ENCODE measurements at places on chromosomes 13 and 19.

DNA sequence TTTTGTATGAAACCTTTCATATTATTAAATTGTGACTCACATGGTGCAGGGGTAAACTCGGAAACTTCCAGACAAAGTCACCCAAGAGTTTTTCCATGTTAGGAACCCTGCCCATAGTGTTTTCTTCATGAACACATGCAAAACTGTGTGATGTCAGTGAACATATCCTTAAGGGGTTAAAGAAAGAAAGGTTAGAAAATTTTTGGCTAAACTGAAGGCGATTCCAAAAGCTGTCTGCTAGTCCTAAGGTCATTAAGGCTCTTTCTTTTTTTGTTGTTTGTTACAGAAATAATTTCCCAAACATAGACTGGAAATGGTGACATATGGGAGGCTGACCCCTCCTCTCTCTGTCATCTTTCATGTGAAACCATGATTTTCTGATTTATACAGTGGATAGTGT, 271.9 kb downstream of the DNAJC15 start:
- no peak for DNase-seq

DNA sequence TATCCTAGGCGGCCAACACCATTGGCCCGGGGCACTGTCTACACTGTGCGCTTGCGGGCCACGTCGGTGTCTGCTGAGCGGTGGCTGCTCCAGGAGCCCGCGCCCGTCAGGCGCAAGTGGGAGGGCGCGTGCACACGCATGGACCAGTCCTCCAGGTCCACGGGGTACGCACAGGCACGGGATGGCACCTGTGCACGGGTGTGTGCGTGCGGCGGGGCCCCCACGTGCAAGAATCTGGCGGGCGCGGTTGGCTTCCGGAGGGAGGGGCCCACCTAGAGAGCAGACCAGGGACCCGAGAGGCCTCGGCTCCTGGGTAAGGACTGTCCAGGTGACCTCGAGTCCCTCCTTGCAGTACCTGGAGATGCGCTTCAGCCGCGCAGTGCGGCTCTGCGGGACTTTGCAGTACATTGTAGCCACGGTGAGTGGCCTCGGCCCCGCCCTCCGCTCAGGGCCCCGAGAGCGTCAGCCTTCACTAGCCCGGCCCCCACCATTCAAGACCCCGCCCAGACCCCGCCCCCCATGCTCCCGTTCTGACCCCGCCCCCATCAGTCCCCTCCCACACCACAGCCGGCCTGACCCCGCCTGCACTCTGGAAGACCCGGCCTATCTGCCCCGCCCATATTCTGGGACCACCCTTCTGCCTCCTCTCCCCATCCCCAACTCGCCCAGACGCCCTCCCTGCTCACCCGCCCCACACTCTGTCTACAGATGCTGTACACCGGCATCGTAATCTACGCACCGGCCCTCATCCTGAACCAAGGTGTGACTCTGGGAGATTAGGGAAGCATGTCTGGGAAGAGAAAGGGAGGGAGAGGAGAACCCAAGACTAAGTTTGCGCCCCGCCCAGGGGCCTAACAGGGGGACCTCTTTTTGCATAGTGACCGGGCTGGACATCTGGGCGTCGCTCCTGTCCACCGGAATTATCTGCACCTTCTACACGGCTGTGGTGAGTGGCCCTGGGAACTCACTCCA, 2.3 kb downstream of the SLC5A5 start:
- peak; percentile 71 for DNase-seq

- no peak for DNase-seq
Measured at GRCh38 chr13:90951663-90952062, 395.8 kb upstream of the MIR17HG start.

DNA sequence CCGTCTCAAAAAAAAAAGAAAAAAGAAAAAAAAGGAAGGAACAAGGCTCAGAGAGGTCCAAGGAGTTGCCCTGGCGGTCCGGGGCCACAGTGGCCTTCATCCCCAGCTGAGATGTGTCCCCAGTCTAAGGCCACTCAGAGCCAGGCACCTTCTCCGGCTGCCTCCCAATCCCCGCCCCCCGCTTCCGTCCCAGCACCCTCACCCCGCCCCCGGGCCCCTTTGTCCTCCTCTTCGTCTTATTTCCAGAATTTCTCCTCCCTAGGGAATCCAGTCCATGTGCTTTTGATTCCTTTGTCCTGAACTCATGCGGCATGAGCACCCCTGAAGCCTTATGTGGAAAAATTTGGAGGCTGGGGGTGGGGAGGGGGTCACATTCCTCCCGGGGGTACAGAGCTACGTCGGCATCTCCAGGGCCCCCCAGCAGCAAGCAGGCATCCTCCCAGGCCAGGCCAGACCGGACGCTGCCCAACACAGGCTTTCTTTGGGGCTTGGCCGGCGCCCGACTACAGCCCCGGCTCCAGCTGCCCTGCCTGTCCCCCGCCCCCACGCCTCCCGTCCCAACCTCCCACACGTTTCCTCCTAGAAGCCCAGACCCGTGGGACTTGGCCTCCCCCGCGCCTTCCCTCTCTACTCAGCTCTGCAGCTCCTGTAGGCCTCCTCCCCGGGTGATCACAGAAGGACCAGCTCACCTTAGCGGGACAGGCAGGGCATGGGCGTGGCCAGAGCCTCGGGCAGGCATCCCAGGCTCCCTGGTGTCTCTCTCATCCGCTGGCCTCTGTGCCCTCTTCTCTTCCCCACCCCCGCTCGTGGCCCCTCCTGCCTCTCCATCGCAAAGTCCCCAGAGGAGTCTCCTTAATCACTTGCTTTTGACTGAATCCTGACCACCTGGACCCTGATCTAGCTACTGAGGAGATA, 17.8 kb upstream of the ADGRE5 start:
- DNase-seq: peak; percentile 62

GRCh38 chr13:107865643-107866031, 349.7 kb downstream of the LIG4 start:
- DNase-seq: no peak

DNA sequence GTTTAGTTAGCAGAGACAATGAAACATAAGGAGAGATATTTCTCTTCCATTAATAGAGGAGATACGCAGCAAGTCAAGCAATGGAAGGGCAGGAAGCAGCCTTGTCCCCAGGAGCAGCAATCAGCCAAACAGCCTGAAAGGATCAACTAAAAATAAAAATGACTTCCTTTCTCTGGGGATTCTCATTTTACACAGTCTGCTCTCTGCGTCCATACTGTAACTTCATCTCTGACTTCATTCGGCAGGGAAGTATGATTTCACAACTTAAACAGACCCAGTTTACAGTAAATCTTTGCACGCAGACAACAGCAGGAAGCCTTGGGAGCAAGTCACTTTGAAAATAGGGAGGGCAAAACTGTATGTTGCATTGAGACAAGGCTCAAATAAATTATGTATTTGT, 826.7 kb downstream of the DIAPH3 start:
- DNase-seq: no peak

- peak; percentile 75 for DNase-seq
Measured at GRCh38 chr19:17346109-17346671, 8.8 kb downstream of the GTPBP3 start.

- DNase-seq: no peak
Measured at GRCh38 chr13:72145383-72145782, 278.4 kb upstream of the DACH1 start.

GRCh38 chr19:36081894-36082293, 27.2 kb downstream of the WDR62 start:
- no peak for DNase-seq

DNA sequence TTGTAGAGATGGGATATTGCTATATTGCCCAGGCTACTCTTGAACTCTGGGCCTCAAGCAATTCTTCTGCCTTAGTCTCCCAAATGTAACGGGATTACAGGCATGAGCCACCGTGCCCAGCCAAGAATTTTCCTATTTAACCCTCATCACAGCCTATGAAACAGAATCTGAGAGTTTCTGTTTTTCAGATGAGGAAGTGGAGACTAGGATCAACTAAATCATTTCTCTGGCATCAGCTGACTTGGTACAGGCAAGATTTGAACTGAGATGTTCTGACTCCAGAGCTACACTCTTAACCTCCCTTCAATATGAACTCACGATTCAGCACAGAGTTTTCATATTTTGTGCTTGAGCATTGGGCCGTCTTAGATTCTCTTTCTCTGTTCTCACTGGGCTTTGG, 8.1 kb downstream of the ZNF460 start:
- no peak for DNase-seq

GRCh38 chr13:94114166-94114565, 365.3 kb downstream of the DCT start:
- no peak for DNase-seq

GRCh38 chr13:26971990-26972887, 199.4 kb downstream of the USP12 start:
- DNase-seq: no peak

DNA sequence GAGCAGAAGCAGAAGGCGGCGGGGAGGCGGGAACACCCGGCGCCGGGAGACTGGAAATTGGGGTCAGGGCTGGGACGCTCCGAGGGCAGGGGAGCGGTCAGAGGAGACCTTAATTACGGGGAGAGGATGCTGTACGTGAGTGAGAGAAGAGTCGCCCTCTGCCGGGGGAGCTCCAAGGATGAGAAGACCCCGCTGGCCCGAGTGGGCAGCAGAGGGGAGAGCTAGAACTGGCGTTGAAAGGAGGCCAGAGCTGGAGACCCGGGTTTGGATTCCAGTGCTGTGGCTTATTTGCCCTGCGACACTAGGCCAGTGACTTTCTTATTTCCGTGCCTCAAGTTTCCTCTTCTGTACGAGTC, 536 bp downstream of the FAM32A start:
- DNase-seq: peak; percentile 35

GRCh38 chr13:50699874-50700663, 143.4 kb downstream of the DLEU7 start:
- no peak for DNase-seq

DNA sequence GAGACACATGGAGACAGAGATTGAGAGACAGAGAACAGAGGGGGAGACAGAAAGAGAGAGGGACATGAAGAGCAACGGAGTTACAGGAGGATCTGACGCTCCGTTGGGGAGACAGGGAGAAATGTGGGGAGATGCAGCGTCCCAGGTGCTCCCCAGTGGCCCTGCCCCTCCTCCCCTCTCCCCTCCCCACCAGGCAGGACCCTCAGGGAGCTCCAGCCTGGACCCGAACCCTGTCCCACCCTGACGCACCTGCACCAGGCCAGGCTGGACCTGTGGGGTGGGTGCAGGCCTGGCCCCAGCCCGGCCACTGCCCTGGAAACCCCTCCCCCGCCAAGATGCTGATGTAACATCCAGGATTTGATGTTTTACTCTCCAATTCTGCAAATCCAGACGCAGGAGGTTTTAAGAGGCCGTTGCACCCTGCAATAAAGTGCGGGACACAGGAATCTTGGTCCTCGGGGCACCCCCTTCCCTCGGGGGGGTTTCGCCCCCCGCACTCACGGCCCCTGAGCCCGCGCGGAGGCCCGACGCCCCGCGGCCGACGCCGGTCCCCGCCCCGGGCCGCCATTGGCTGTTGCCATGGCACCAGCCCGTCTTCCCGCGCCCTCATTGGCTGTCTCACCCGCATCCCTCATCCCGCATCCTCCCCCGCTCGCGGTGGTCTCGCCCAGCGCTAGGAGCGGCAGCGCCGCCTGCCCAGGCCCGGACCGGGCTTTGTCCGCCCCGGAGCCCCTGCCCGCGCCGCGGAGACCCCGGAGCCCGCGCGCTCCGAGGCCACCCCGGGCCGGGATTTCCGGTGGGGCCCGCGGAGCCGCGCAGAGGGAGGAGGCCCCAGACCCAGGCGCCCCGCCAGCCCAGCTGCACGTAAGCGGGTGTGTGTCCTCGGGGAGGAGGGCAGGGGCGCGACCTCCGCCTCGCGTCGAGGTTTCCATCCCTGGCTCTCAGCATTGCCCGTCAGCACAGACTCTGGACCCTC, at the start of gene APC2:
TSS of gene APC2 (plus strand) at position 655 of the 976 bp plus-strand sequence. CDS start 2,881 bp downstream, outside the sequence.
- peak; percentile 40 for DNase-seq

DNA sequence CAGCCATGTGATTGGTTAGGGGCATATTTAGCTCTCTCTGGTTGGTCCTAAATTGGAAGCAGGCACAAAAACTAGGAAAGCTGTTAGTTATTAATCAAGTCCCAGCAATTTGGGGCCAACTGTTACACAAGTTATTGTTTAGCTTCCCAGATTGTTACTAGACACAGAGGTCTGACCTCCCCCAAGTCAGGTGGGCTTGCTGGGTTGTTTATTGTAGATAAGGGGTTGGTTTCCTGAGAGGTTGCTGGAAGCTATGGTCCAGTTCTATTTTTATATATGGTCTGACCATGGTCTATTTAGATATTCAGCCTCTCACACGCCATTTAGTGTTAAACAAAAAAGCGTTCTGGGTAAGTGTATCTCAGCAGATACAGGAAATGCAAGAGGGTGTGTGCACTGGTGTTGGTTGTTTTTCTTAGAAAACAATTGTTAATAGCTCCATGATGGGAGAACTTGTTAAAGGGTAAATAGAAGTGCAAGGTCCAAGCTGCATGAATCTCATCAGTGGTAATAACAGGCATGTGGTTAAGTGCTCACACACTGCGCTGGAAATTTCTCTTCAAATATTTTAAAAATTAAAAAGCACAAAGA, 150.0 kb downstream of the RAP2A start:
- DNase-seq: no peak

GRCh38 chr13:111281751-111282311, 38.6 kb upstream of the TEX29 start:
- DNase-seq: no peak

DNA sequence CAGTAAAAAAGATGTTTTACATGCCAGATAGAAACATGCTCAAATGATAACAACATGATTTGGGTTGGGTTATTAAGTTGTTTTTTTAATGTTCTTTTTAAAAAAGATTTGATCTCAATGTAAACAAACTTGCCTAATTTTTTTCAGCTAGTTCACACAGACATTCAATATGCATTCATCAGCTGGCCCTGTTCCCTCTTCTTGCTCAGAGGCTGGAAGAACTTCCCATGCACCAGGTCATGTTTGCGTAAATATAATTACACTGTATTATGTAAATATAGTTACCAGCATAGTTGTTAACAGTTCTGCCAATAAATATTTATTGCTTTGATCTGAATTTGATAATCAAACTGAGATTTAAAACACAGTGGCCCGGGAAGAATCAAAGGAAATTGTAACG, 70.6 kb downstream of the ATP11A start:
- no peak for DNase-seq

DNA sequence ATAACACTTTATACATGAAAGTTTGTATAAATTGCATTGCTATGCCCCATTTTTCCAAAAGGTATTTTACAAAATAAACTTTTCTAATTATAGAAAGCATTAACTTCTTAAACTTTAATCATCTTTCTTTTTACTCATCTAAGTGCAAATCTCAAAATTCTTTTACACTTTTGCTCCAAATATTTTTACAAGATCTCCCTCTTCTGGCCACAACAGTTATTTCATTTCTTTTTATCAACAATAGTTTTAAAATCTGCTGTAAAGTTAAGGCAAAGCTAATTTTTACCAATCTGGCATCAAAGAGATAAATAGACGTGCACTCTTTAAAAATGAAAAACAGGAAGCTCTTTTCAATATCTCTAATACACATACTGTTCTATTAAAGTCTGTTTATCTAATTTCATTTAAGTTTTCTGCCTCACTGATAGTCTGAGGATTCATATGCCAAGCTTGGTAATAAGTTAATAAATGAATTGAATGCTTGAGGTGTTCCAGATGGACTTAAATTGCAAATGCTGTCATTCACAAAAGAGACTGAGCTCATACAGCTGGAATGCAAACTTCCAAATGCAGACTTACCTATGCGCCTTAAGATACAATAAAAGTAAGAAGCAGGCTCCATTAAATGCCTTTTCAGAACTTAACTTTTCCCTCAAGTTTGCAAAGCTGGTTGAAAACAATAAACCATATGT, 583.0 kb upstream of the ATXN8OS start:
- no peak for DNase-seq

- DNase-seq: peak; percentile 46
Measured at GRCh38 chr19:49591731-49592485, 926 bp downstream of the PRR12 start.

GRCh38 chr19:6260912-6261650, 18.7 kb downstream of the MLLT1 start:
- peak; percentile 31 for DNase-seq

- DNase-seq: no peak
Measured at GRCh38 chr13:59182241-59182640, 981.5 kb downstream of the DIAPH3 start.

Data from CD4-positive, alpha-beta T cell treated with Interleukin-21 for 1 hour (primary cell).